GM23338 (cell line): ENCODE measurements at places on chromosomes 12 and 14. TPM values are rescaled to one million over a fixed set of nuclear protein-coding genes. Genes with fewer than 3 reads are reported as not detected.

GRCh38 chr12:68336889-68337303 is 4.7 kb upstream of the MDM1 start:
- no peak for DNase-seq
- peaks cover 3% of the 10 kb centered on the region for H3K4me1 ChIP-seq
- H3K4me3 ChIP-seq: no peak overlapping the region
- no peak overlapping the region for H3K27ac ChIP-seq

Gene CTSG
- not detected in 2 replicates for polyA plus RNA-seq

Gene GALNT9
- 0.81 and 0.90 TPM in 2 replicates for polyA plus RNA-seq

DNA sequence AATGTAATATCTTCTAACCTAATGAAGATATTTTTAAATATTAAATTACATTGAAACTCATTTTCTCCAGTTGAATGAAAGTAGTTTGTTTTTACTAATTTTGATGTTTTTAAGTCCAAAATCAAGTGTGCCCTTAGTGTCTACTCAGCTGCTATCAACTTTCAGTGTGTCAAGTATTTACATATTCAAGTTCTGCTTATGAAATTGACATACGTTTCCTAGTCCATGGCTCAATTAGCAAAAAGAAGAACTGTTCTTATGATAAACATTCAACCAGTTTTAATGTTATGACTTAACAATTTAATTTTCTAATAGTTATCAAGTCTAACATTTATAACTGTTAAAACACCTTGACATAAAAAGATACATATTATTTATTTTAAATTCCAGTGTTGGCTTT is 137.1 kb downstream of the DUSP6 start:
- DNase-seq: no peak
- no peak overlapping the region for H3K27ac ChIP-seq
- H3K27me3 ChIP-seq: no peaks in the 10 kb centered on the region
- H3K36me3 ChIP-seq: no peaks in the 10 kb centered on the region
- H3K4me1 ChIP-seq: no peaks in the 10 kb centered on the region

GRCh38 chr12:49375406-49375805 is 8.1 kb downstream of the SPATS2 start:
- H3K36me3 ChIP-seq: no peaks in the 10 kb centered on the region
- no peak for DNase-seq

DNA sequence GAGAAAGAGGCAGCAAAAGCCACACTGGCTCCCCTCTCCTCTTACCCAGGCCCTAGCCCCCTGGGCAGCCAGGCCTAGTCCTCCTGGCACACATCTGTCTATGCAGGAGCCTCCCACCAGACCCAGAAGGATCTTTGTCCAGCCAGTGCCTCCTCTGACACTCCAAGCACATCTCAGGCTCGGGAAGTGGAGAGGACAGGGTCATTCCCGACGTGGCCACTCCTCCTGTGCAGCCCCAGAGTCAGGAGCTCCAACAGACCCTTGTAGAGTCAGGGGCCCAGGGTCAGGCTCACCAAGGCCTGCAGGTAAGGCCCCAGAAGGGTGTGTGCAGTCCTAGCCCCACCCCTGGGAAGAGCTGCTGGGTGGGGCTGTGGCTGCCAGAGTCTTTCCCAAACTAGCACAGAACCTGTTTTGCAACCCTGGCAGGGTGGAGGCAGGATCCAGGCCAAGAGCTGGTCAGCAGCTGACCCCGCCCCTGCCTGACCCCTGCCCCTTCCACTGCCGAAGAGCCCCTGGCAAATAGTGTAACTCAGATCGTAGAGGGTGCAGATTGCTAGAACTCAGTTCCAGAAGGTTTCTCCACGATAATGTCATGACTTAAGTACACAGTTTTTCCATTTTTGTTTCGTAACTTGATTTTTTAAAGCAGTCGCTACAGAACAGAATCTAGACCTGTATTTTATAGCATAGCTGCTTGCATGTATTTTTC is 26.6 kb upstream of the PNMA1 start:
- peaks cover 24% of the 10 kb centered on the region for H3K4me1 ChIP-seq
- H3K27me3 ChIP-seq: no peaks in the 10 kb centered on the region
- H3K4me3 ChIP-seq: peak overlapping the region; percentile 38
- H3K36me3 ChIP-seq: no peaks in the 10 kb centered on the region
- DNase-seq: peak; percentile 64
- H3K27ac ChIP-seq: peak overlapping the region; percentile 93

- H3K27ac ChIP-seq: no peak overlapping the region
- DNase-seq: no peak
- H3K4me1 ChIP-seq: no peaks in the 10 kb centered on the region
- H3K36me3 ChIP-seq: no peaks in the 10 kb centered on the region
- H3K4me3 ChIP-seq: no peak overlapping the region
Observed at GRCh38 chr14:22370084-22370847, 218.8 kb downstream of the DAD1 start.

GRCh38 chr12:104132351-104132956 is 5.6 kb downstream of the NFYB start:
- no peak overlapping the region for H3K4me3 ChIP-seq
- H3K36me3 ChIP-seq: peaks cover 8% of the 10 kb centered on the region; the same call in 1 of the 2 replicates
- no peak for DNase-seq
- H3K27me3 ChIP-seq: no peaks in the 10 kb centered on the region
- peaks cover 31% of the 10 kb centered on the region for H3K4me1 ChIP-seq

GRCh38 chr14:100285021-100285912 is 21.0 kb downstream of the SLC25A29 start:
- H3K4me3 ChIP-seq: peak overlapping the region; percentile 70
- peak overlapping the region; percentile 95 for H3K27ac ChIP-seq
- H3K36me3 ChIP-seq: no peaks in the 10 kb centered on the region
